ENCODE measurements at places on chromosomes 3 and 15.

DNA sequence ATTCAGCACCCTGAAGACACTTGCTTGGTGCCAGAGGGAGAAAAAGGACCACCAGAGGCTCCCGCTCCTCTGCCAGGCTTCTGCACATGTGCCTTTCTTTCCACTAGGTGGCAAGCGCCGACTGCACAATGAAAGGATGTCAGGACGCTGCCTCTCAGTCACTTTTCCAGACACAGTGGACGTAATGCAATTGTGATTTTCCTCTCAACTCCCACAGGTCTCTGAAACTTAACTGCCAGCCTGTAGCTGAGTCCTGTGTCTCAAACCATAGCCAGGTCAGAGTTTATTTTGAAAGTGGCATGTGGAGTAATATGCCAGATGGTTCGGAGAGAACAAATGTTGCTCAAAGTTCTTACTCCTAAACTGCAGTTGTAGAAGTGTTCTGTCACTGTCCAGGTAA lies 162.9 kb downstream of the ITPR1 start:
- peak; percentile 7 for DNase-seq

GRCh38 chr3:192365571-192365970 lies 361.8 kb downstream of the FGF12 start:
- DNase-seq, result no peak

GRCh38 chr15:63553388-63553791 lies 43.8 kb upstream of the FBXL22 start:
- DNase-seq, result no peak

DNA sequence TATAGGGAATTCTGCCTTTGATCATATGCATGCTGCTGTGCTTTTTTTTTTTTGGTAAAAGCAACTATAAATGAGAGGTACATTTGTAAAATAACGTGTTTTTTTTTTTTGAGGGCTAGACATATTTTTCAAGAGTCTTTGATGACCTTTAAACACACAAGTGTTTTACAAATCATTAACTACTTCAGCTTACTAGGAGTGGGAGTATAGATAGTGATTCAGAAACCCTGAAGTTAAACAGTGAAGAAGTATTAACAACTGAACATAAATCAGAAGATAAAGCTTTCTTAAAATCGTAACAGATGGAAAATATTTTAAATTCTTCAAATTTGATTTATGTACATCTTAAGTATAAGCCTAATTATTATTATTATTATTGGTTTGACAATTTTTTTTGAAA lies 2.9 kb upstream of the GMNC start:
- no peak for DNase-seq

DNA sequence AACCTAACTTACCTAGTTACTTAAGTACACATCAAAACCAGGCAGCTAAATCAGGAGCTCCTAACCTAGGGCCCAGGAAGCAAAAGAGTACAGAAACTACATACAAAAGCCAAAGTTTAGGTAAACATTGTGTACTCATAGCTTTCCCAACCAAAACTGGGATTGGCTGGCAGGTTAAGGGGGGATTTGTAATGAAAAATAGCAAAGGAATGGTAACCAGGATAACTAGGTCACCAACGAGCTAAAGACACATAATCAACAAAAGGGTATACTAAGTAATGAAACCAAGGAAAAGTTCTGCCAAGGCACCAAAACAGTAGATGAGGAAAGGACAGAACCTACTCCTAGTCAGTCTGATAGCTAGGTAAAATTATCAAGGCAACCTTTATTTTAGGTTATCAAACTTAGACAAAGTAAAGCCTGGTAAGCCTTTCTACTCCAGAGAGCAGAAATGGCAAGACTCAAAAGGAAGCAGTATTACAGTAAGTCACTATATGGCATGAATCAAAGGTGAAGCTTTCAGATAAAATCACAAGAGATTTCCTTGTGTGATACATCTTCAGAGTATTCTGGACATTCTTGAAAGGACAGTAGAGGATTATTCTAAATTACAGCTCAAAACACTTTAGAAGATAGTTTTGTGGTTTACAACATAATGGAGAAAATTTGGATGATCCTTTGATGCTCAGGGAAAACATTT lies 10.2 kb downstream of the TRA2B start:
- DNase-seq, result no peak

GRCh38 chr3:170368921-170369320 lies 11.4 kb downstream of the SKIL start:
- no peak for DNase-seq

DNA sequence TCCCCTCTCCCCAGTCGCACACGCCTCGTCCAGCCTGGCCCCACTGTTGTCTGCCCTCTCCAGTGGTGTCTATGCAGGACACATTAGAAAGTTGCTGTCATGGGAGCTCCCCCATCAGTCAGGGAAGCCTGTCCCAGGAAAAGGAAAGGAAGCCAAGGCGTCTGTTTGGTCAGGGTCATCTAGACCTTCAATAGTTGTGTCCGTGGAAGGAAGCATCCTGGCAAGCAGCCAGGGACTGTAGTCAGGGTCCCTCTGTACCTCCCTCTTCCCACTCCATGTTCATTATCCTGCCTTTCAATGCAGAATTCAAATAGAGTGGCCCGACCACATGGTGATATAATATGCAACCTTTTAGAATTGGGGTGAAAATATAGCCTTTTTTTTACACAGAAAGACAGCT lies 60.7 kb upstream of the RAB6B start:
- no peak for DNase-seq

GRCh38 chr3:106033654-106034053 lies 164.8 kb upstream of the CBLB start:
- DNase-seq, result no peak

- no peak for DNase-seq
Measured at GRCh38 chr3:99895131-99895696, 77.6 kb downstream of the CMSS1 start.

DNA sequence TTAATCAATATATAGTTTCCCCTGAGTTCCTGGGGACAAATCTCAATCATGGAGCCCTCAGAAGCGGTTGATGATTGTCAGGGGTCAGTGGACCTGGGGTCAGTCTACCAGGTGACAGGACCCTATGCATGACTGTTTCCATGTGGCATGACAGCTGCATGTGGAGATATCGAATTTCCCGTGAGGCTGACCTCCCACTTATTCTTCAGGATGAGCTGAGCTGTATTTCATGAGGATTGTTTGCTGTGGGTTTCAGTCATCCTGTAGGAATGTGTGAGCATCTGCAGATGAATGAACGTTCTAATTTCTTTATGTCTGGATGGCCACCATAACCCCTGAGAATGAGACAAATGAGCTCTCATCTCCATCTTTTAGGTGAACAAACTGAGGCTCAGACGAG lies 93.0 kb upstream of the HES1 start:
- DNase-seq, result no peak

DNA sequence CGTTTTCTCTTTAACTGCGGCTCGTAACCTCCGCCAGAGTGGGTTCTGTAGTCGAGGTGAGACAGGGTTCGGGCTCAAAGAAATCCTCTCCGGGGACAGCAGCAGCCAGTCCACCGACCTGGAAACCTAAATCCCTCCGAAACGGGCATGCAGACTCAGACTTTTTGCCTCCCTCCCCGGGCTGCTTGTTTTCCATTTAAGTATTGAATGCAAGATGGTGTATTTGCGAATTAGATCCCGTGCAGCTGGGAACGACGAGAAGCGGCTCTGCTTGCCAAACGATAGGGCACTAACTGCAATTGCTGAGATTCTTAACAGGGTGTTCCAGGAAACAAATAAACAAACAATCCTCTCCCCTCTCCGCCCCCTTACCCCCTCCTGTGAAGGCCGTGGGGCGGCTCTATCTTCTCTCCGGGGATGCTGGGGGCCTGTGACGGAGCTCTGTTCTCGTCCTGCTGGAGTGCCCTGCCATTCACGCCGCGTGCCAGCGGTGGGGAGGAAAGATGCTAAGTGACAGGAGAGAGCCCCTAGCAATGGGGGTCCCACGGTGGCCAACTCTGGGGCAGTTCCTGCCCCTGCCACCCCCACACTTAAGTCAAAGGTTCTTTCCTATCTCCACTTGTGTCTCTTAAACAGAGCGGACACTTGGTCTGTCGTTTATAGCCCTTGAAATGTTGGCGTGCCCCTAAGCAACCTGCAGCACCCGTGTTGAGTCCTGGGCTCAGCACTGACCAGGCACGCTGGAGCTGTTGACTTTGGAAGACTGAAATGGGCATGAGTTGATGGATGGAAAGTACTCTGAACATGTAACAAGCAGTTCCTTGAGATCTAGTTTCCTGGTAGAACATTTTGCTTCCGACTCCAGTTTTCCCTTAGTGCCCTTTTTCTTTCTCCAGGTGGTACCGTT lies 1.3 kb upstream of the ETV5 start:
- DNase-seq, result no peak

DNA sequence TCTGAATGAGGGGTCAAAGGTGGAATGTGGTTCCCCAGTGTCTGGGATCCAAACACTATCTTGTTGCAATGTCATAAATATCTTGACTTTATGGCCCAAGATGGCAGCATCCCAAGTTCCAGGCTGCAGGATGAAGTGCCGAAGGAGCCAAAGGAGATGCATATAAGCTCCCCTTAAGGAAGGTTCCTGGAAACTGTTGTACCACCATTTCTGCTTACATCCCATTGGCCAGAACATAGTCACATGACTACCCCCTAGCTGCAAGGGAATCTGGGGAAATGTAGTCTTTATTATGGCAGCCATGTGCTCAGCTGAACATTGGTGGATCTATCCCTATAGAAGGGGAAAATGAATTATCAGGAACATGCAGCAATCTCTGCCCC lies 54.3 kb downstream of the BDH1 start:
- DNase-seq, result no peak

- no peak for DNase-seq
Measured at GRCh38 chr3:193874512-193874911, 261.4 kb upstream of the HES1 start.

DNA sequence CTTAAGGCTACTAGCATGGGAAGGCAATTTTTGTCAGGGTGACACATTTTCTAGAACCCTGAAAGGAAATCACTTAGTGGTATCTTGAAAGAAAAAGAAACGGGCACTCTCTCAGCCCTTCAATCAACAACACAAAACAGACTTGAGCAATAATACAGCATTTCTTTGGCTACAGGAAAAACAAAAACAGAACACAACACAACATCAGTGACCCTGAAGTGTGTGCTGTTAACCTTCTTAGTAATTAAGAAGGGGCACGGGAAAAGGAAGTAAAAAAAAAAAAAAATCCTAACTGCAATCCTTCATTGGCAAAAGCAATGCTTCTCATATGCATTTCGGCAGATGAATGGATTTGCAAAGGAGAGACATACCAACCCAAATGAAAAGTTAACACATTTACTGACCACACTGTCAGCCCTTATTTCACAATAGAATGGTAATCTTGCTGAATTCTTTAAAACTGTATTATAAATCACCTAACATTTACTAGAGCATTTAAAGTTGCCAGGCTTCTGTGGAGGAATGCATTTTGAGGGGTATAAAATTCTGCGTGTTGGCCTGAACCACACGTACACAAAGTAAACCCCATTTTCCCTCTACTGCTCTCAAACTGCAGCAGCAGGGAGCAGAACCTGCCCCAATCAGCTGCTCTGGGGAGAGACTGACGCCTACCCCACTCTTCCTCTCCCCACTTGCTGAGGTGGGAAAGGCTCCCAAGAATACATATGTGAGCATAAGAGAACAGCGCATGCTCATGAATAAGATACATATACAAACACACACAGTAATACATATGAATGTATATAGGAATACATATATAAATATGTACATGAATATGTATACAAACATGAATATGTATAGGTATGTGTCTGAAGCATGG lies 198.5 kb downstream of the FOXP1 start:
- DNase-seq, result no peak

DNA sequence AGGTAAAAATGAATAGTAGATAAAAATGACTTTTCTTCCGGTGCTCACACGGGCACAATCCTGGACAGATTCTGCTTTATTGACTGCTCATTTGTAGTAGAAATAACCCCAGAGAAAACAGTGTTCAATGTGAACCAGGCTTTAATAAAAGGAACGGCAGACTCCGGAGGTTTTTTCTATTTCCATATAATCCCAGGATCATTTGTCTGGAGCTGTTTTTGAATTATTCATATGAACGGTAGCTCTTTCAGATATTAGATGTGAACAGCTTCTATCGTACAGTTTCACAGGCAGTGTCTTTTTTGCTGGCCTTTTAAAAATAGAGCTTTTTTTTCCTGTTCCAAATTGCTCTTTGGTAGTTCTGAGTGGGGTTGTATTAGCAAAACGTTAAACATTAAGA lies 347.3 kb downstream of the MFSD1 start:
- DNase-seq, result no peak

GRCh38 chr15:89770041-89770440 lies 6.1 kb upstream of the MESP2 start:
- no peak for DNase-seq

- DNase-seq, result no peak
Measured at GRCh38 chr15:29818141-29818540, 4.1 kb downstream of the TJP1 start.

DNA sequence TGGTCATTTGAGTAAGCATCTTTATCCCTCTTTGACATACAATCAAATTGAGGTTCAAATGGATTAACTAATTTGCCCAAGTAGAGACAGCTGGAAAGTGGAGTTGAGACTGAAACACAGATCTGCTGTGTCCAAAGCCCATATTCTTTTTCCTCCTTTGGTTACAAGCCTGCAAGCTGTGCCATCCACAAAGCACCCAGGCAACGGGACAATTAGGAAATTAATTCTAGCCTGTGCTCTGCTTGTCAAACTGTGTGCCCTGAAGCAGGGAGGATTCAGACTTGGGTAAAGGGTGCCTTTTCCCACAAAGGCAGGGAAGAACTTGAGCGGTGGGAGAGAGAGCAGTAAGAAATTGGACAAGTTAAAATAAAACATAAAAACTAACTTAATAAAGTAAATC lies 127.9 kb downstream of the DTWD1 start:
- DNase-seq, result no peak

DNA sequence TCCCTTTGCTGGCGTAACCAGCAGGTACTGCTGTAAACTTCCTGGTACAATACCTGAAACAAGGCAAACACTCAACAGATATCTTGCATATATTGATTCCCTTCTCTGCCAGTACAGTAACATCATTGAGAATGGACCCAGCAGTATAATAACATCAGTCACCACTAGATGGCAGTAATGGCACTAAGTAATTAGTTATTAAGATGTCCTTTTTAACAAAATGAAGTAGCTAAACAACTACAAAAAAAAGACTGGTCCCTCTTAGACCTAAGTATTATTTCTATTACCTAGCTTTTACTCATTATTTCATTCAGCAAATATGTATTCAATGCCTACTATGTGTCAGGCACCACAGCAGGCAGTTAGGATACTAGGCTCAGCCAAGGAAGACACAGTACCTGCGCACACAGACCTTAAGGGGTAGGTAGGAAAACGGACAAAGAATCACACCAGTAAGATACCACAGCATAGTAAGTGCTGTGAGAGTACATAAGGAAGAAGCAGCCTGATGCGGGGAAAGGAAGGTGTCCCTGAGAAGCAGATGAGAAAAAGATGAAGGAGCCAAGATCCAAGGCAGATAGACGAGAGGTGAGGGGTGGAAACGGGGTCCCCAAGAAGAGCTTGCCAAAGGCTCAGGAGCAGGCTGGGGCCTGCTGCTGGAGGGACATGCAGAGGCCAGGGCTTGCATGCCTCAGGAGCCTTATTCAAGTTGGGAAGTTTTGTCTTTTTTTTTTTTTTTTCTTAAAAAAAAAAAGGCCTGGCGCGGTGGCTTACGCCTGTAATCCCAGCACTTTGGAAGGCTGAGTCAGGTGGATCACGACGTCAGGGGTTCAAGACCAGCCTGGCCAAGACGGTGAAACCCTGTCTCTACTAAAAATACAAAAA lies 102.7 kb upstream of the CHD2 start:
- DNase-seq, result peak; percentile 67

All from NCI-H187 (cell line).